ENCODE measurements at places on chromosomes 6 and 20. TPM values are rescaled to one million over a fixed set of nuclear protein-coding genes. Genes with fewer than 3 reads are reported as not detected.
A peak's percentile ranks its signal among the peaks of the same experiment; 100 is the strongest.

MICB gene
- 24.5 TPM for polyA plus RNA-seq

LAMA2 gene
- polyA plus RNA-seq, result 0.25 TPM

PRKN gene
- polyA plus RNA-seq, result 1.6 TPM

KCNK15 gene
- not detected for polyA plus RNA-seq

VEGFA gene
- polyA plus RNA-seq, result 7.1 TPM

RPN2 gene
- polyA plus RNA-seq, result 84.6 TPM

PXDC1 gene
- polyA plus RNA-seq, result 4.7 TPM

CLPSL1 gene
- polyA plus RNA-seq, result not detected

GRCh38 chr6:68400396-68400795 is 234.7 kb upstream of the ADGRB3 start:
- DNase-seq, result no peak

GRCh38 chr6:105102186-105102585 is 77.6 kb downstream of the POPDC3 start:
- DNase-seq, result no peak

GRCh38 chr20:52081066-52081465 is 110.5 kb downstream of the ZFP64 start:
- no peak for DNase-seq

DNA sequence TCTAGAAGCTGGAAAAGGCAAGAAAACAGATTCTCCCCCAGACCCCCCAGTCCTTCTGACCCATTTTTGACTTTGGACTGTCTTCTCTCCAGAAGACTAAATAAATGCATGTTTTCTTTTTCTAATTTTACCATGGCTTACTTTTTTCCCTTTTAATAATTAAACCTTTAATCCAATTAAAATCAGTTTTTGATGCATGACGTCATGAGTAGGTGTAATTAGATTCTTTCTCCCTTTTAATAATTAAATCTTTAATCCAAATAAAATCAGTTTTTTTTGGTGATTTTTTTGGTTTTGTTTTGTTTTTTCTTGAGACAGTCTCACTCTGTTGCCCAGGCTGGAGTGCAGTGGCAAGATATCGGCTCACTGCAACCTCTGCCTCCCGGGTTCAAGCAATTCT is 13.2 kb upstream of the NCOA5 start:
- DNase-seq, result no peak

GRCh38 chr6:147001621-147002020 is 202.6 kb upstream of the STXBP5 start:
- no peak for DNase-seq

DNA sequence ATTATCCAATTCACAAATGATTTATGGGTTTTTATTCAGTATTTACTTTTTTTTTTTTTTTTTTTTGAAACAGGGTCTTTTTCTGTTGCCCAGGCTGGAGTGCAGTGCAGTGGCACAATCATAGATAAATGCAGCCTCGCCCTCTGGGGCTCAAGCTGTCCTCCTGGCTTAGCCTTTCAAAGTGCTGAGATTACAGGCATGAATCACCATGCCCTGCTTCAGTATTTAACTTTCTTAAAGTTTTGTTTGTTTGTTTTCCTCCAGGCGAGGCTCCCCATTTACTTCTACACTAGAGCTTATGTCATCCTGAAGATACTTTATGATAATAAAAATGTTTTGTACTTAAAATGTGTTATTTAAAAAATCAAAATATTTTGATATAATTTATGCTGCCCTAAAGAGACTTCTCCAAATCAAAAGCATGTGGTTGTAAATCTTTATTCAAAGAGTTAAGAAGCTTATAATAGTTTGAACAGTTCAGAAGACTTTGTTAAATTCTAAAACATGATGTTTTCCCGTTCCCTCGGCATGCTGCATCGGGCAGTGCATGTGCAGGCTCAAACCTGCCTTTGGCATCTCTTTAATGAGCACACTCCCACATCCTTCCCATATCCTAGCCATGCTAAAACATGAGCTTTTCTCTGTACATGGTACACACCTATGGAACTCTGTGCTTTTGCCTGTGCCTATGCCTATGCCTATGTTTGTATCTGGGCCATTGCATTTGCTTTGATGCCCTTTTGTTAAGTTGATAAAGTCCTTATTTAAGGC is 11.0 kb downstream of the SMPDL3A start:
- no peak for DNase-seq

DNA sequence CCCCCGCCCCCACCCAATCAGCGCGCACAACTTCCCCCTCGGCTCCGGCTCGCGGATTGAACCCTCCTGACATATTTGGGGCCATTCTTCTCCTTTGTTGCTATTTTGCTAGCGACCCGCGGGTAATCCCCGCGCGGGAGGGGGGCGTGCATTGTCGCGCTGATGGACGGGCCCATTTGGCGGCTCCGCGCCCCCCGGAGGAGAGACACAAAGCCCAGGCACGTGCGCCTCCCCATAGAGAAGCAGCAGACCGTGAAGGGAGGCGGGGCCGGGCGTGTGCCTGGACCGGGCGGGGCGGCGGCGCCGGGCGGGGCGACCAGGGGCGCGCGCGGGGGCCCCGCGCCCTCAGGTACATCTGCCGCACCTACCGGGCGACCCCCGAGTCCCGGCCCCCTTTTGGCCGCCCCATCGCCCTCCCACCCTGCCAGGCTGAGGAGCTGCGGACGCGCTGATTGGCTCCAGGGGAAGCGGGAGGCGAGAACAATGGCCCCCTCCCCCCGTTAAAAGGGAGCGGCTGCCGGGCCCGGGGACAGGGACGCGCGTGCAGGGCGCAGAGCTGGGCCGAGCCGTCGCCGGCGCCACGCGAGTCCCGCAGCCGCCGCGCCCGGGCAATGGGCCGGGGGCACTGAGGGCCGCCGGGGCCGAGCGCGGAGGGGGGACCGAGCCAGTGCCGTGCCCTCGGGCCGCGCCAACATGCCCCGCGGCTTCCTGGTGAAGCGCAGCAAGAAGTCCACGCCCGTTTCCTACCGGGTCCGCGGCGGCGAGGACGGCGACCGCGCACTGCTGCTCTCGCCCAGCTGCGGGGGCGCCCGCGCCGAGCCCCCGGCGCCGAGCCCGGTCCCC is at the start of gene INSM1:
TSS of gene INSM1 (plus strand) at position 530 of the 843 bp plus-strand sequence. CDS start at position 694, 164 bp downstream.
- peak; percentile 23 for DNase-seq

GRCh38 chr6:131947986-131948661 is 3.0 kb downstream of the CCN2 start:
- no peak for DNase-seq

DNA sequence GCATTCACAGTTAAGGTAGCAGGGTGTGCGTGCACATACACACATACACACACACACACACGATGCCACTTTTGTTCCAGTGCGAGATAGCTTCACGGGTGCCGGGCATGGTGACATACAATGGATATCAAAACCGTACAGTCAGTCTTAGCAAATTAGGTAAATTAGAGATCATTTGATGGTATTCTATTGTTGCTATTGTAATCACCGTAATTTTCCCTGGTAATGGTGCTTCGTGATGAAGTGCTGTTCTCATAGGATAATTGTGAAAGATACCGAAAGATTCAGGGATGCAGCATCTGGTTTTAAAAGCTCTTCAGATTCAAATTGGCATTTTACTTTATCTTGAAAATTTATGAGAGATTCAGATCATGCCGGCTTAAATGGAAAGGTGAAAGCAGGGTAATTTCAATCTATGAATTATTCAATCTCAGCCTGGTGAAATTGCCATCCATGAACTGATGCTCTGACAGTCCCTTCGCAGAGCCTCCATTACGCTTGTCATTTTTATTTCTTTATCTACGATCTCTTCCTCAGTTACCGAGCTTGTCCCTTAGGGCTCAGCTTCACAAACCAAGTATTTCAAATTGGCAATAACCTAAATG is 71.3 kb upstream of the SOX4 start:
- no peak for DNase-seq

DNA sequence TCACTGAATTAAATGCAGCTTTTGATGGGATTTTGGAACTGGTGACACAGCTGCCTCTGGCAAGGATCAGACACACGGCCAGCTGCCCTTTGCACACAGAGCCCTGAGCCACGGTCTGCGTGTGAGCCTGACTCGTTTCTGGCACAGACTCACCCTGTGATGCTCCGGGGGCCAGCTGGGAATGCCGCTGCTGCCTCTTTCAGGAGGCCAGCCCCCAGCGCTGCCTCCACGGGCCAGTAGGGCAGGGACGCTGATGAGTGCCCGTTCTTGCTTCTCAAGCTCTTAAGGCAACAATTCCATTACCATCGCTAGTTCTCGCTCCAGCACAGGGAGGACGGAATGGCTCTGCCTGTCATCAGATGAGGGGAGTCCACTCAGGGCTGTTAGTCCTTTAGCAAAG is 61.6 kb downstream of the IRF4 start:
- DNase-seq, result no peak

DNA sequence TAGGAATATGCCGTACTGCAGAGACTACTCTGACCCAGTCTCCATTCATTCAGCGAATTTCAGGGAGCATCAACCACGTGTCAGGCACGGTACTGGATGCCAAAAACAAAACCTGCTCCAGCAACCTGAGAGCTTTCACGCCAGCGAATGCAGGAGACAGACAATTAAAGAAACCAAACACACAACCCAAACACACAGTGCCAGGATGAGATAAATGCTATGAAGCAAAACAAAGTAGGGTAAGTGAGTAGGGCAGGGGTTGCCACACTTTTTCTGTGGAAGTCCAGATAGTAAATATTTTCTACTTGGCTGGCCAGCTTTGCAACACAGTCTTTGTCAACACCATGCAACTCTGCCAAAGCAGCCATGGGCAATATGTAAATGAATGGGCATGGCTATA is 10.0 kb downstream of the MOCS1 start:
- no peak for DNase-seq

DNA sequence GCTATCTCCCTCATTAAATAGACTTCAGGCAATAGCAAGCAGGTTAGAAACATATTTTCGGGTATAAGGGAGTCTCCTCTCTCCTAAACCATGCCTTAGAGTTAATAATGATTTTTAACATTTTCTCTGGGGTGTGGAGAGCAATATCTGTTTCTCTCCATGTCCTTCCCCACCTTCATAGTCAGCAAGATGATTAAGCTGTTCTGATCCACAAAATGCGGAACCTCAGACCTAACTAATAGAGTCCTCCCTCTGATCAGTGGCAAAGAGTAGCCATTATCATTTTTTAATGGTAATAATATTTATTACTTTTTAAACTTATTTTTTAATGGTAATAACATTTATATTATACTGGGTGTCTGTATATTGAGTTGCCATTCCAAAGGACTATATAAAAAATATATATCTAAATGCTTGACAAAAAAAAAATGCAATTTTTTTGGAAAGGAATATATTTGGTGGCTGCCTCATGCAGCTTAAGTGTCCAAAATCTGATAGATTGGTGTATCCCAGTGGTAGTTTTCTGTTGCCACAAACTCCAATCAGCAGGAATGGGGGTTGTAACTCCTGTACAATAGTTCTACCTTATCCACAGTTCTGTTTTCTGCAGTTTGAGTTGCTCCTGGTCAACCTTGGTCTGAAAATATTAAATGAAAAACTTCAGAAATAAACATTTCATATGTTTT is 14.0 kb upstream of the BTN3A2 start:
- no peak for DNase-seq

DNA sequence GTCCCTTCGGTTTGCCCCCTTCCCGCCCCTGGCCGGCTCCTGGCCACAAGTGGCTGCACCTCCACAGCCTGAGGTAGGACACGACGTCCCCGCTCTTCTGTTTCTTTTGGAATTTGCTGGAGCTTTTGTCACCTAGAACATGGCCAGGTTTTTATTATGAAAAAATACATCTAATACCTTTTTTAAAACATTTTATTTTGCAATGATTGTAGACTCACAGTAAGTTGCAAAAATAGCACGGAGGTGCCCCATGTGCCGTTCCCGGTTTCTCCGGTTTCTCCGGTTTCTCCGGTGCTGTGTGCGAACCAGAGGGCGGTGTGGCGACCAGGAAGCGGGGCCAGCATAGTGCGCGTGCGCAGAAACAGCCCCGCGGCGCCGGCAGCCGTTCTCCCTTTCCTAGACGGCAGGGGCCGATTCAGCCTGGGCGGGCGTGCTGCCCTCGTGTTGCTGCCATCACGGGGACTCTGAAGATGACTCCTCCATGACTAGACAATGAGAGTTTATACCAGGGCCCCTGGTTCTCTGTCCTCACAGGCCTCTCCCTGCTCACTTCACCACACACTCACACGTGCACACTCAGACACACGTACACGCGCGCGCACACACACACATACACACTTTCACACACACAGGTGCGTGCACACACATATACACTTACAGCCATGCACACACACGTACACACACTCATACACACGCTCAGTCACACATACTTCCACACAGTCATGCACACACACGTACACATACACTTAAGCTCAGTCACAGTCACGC is 102.1 kb downstream of the TMEM242 start:
- peak; percentile 83 for DNase-seq
